Tongue (tissue), 3 donors: ENCODE measurements at places on chromosomes 12 and 14. TPM values are rescaled to one million over a fixed set of nuclear protein-coding genes. Genes with fewer than 3 reads are reported as not detected.
A peak's percentile ranks its signal among the peaks of the same experiment; 100 is the strongest.

Gene IQSEC3
- total RNA-seq: 0.82 TPM

- peak; percentile 80 for DNase-seq
Measured at GRCh38 chr12:21697904-21698630, 40.4 kb upstream of the LDHB start.

Gene BCDIN3D
- total RNA-seq: 3.6 TPM

GRCh38 chr12:67436230-67436629 lies 167.1 kb downstream of the CAND1 start:
- DNase-seq: no peak

Gene OR4E2
- total RNA-seq: not detected

DNA sequence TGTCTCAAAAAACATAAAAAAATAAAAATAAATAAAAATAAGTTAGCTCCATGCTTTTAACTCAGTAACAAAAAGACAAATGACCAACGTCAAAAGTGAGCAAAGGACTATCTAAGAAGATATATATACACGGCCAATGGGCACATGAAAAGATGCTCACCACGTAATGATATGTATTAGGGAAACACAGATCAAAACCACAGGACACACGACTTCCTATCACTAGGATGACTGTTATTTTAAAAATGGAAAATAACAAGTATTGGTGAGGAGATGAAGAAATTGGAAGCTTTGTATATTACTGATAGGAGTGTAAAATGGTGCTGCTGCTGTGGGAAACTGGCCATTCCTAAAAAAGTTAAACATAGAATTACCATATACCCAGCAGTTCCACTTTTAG lies 20.2 kb upstream of the P2RX7 start:
- DNase-seq: no peak

DNA sequence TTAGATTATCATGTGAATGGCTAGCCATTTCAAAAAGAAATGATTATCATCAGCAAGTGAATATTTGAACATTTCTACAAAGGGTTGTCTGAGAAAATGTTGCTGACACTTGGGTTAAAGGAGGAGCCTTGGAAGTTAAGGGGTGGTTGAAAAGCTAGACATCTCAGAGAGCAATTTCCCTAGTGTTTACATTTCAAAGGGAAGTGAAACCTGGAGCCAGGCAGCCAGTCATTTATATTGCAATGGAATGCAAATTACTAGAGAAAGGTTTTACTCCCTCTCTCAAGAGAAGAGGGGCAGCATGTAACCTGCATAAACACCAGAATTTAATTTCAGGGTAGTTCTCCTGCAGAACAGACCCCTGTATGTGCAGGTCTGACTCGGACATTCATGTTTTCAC lies 279.0 kb downstream of the SLC16A7 start:
- DNase-seq: no peak

GRCh38 chr12:54030889-54031471 lies 1.9 kb upstream of the HOXC5 start:
- DNase-seq: no peak

Gene GNB3
- 5.8 TPM for total RNA-seq

DNA sequence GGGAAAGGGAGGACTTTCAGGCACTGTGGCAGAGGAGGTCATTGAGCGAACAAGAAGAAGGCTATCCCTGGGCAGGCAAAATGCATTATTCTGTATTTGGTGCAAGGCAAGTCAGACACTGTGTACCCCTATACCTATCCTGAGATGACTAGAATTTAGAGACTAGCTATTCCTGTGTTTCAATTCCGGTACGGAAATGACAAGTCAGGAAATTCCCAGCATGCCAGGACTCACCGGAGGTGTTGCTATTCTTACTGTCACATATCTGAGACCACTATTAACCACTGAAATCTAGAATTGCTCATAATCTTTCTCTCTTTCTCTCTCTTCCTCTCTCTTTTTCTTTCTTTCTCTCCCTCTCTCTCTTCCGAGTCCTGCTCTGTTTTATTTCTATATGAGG lies 297.1 kb downstream of the PDZRN4 start:
- no peak for DNase-seq

- DNase-seq: no peak
Measured at GRCh38 chr14:93734086-93734822, 54.0 kb downstream of the PRIMA1 start.

Gene NRXN3
- total RNA-seq: 2.9 TPM

GRCh38 chr14:102772781-102773570 lies 4.3 kb upstream of the TRAF3 start:
- no peak for DNase-seq

- no peak for DNase-seq
Measured at GRCh38 chr12:123891516-123892179, 81.0 kb downstream of the CCDC92 start.

- no peak for DNase-seq
Measured at GRCh38 chr12:51666696-51667095, 75.7 kb downstream of the SCN8A start.

DNA sequence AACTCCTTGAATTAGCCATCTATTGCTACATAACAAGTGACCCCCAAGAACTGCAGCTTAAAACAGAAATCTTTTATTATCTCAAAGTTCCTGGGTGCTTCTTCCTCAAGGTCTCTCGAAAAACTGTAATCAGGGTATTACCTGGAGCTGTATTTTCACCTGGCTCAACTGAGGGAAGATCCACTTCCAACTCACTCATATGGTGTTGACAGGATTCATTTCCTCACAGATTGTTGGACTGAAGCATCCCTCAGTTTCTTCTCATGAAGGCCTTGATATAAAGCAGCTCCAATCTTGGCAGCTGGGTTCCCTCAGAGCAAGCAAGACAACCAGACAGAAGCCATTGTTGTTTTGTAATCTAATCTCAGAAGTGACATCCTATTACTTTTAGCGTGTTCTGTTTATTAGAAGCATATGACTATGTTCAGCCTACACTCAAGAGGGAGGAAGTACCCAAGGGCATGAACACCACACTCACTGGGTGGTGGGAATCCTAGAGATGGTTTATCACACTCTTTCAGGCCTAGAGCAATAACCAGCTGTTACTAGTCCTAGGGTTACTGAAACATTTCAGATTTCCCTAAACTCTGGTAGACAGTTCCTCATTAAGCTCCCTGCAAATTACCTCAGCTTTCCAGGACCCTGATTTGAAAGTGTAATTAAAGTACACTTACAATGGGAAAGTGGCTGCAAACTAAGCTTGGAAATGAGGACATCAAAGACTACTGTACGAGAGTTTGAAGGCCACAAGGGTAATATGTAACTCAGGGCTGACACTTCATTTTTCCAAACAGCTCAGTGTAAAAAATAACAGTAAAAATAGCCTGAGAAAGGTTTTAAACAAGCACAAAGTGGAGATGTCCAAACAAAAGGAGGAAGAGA lies 222.2 kb downstream of the SEC23A start:
- no peak for DNase-seq

Gene KRT74
- 0.10 TPM for total RNA-seq

- no peak for DNase-seq
Measured at GRCh38 chr12:44287545-44287944, 451.7 kb downstream of the TMEM117 start.

Gene LBHD2
- not detected for total RNA-seq

- DNase-seq: no peak
Measured at GRCh38 chr12:86931714-86932113, 675.5 kb upstream of the MGAT4C start.

DNA sequence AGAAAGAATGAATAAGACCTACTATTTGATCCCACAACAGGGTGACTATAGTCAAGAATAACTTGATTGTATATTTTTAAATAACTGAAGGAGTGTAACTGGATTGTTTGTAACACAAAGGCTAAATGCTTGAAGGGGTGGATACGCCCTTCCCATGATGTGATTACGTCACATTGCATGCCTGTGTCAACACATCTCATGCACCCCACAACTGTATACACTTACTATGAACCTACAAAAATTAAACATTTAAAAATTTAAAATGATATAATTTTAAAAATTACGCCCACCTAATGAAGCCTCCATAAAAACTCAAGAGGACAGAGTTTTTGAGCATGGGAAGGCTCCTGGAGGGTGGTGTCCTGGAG lies 94.5 kb downstream of the SCARB1 start:
- DNase-seq: no peak

- DNase-seq: no peak
Measured at GRCh38 chr12:39138268-39138667, 232.9 kb upstream of the CPNE8 start.

Gene CELA1
- total RNA-seq: not detected

DNA sequence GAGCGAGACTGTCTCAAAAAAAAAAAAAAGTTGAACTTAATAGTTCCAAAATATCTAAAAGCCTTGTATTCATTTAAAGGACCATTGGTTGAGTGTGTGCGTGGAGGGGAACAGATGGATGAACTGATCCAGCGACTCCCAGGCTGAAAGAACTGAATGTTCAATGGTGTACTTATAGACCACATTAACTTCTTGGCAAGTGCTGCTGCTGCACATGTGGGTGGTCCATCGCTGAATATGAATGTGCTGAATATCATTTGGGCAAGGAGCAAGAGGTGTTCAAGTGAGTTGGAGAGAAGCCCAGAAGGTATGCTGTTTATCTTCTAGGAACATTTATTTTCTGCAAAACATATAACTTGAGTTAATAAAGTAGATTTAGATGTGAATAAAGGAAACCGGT lies 289.0 kb upstream of the RPL10L start:
- peak; percentile 23 for DNase-seq

GRCh38 chr14:65131301-65131701 lies 29.0 kb upstream of the MAX start:
- DNase-seq: no peak

- no peak for DNase-seq
Measured at GRCh38 chr12:61291647-61292046, 968.6 kb upstream of the USP15 start.

- no peak for DNase-seq
Measured at GRCh38 chr14:55340482-55340881, 69.3 kb downstream of the FBXO34 start.

- DNase-seq: no peak
Measured at GRCh38 chr14:74675219-74675618, 37.7 kb downstream of the AREL1 start.

GRCh38 chr12:100381379-100381778 lies 24.5 kb downstream of the SLC17A8 start:
- DNase-seq: no peak

- no peak for DNase-seq
Measured at GRCh38 chr14:62159314-62159713, 397.1 kb downstream of the SNAPC1 start.

DNA sequence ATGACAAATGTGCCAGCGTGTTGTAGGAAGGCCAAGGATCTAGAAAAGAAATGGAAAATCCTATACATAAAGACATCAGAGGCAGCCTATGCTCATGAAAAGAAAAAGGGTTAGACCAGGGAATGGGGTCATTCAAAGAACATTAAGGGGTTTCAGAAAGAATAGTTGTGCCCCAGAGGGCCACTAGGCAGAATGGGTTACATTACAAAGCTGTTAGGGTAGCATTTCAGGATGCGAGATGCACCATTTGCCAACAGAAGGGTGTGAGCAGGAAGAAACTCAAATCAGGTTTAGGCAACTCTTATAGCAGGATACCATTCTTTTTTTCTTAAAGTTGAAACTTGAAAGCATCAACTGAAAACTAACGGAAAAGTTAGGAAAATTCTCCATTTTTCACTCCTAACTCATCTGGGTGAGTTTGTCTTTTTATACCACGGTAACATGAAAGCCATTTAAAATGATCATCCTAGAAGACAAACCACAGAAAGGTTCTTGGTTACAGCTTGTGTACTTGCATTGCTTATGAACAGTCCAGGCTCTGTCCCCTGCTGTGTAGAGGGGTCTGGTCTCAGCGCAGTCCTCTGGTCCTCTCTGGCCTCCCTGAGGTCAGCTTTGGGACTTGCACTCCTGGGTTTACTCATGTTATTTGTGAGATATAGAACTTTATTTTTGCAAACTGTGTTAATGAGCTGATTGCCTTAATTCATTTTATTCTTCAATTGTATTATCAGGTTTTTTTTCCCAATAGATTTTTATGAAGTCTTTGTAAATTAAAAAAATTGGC lies 209.1 kb downstream of the DACT1 start:
- DNase-seq: no peak

Gene ESRRB
- 8.0 TPM for total RNA-seq

GRCh38 chr14:71165121-71166031 lies 258.1 kb downstream of the PCNX1 start:
- DNase-seq: peak; percentile 50

GRCh38 chr12:120710805-120711296 lies 593 bp downstream of the UNC119B start:
- no peak for DNase-seq

GRCh38 chr14:104867371-104868059 lies 2.4 kb downstream of the CEP170B start:
- DNase-seq: no peak

- peak; percentile 54 for DNase-seq
Measured at GRCh38 chr14:105019861-105020814, 745 bp downstream of the CDCA4 start.

GRCh38 chr12:127012109-127012508 lies 1254.9 kb upstream of the TMEM132C start:
- DNase-seq: no peak
